Naive thymus-derived CD8-positive, alpha-beta T cell (primary cell): ENCODE measurements at places on chromosomes 16 and 17.

DNA sequence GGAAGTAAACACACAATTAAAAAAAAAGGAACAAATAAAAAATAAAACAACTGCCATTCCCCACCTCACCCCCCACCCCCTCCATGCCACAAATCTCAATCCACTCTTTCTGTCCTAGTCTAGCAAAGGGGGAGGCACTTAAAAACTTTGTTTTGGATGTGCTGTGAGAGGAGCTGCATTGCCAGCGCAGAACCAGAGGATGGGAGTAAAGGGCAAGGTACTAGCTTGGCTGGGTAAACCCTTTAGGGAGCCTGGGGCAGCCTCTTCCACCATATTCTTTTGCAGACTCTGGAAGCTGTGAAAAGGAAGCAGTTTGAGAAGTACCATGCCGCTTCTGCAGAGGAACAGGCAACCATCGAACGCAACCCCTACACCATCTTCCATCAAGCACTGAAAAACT lies 1.4 kb downstream of the MRPS7 start:
- no peaks in the 10 kb centered on the region for H3K27me3 ChIP-seq
- no peak overlapping the region for H3K4me3 ChIP-seq
- H3K36me3 ChIP-seq = peaks cover 53% of the 10 kb centered on the region
- no peak for DNase-seq
- H3K27ac ChIP-seq = peak overlapping the region; percentile 100

DNA sequence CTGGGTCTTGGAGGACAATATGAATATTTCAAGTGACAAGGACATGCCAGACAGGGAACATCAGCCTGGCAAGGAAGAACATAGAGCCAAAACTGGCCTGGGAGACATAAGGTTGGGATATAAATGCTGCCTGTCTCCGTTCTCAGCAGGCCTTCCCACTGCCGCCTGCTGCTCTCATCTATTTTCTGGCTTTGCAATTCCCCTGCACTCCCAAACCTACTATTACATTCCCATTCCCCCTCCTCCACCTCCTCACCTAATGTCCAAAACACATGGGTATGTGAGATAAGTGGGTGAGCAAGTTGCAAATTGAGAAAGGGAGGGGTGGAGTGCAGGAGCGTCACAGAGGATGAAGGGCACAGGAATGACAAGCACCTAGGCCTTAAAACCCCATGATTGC lies 244.3 kb upstream of the CDH8 start:
- no peaks in the 10 kb centered on the region for H3K27me3 ChIP-seq
- H3K4me3 ChIP-seq = no peak overlapping the region
- DNase-seq = no peak
- no peak overlapping the region for H3K27ac ChIP-seq

DNA sequence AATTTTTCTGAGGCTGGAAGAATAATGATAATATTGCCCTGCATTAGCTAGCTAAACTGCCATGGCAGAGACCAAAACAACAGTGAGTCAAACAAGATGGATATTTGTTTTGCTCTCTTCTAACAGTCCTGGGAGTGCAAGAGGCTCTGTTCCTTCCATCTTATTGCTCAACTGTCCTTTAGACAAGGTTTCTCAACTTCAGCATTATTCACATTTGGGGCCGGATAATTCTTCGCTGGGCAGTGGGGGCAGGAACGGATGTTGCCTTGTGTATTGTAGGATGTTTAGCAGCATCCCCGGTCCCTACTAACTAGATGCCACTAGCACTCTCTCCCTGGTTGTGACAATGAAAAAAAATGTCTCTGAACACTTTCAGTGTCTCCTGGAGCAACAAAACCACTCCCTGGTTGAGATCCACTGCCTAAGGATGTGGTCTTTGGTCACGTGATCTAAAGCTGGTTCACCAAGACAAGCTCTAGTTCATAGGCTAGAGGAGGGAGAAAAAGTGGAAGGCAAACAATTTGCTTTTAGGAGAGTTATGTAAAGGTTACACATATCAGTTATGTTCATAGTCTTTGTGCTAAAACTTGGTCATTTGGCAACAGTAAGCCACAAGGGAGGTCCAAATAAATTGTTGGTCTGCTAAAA lies 144.4 kb downstream of the PCTP start:
- H3K27me3 ChIP-seq = peaks cover 9% of the 10 kb centered on the region
- peak; percentile 58 for DNase-seq
- no peaks in the 10 kb centered on the region for H3K36me3 ChIP-seq
- H3K4me1 ChIP-seq = peaks cover 2% of the 10 kb centered on the region

GRCh38 chr17:55822028-55822427 lies 71.2 kb downstream of the PCTP start:
- H3K27me3 ChIP-seq = peaks cover 3% of the 10 kb centered on the region
- no peak overlapping the region for H3K4me3 ChIP-seq
- DNase-seq = no peak
- H3K27ac ChIP-seq = no peak overlapping the region

GRCh38 chr17:63543822-63544420 lies 6.4 kb upstream of the DCAF7 start:
- H3K27me3 ChIP-seq = peaks cover 12% of the 10 kb centered on the region
- no peaks in the 10 kb centered on the region for H3K36me3 ChIP-seq
- no peak overlapping the region for H3K4me3 ChIP-seq

- H3K27me3 ChIP-seq = no peaks in the 10 kb centered on the region
- H3K4me3 ChIP-seq = no peak overlapping the region
- no peaks in the 10 kb centered on the region for H3K4me1 ChIP-seq
- no peak for DNase-seq
- no peak overlapping the region for H3K27ac ChIP-seq
These were observed 26.2 kb downstream of the TEKT5 start for GRCh38 chr16:10668322-10669045.

- no peak overlapping the region for H3K4me3 ChIP-seq
- peaks cover 9% of the 10 kb centered on the region for H3K27me3 ChIP-seq
- H3K4me1 ChIP-seq = no peaks in the 10 kb centered on the region
- no peak for DNase-seq
These were observed 849.8 kb upstream of the RBFOX1 start for GRCh38 chr16:6482696-6483468.

GRCh38 chr17:73142872-73143381 lies 21.9 kb upstream of the SSTR2 start:
- peaks cover 18% of the 10 kb centered on the region for H3K4me1 ChIP-seq
- DNase-seq = no peak
- peak overlapping the region; percentile 53 for H3K4me3 ChIP-seq
- peak overlapping the region; percentile 31 for H3K27ac ChIP-seq

GRCh38 chr17:77235370-77235941 lies 94.7 kb downstream of the SEC14L1 start:
- no peaks in the 10 kb centered on the region for H3K27me3 ChIP-seq
- peak; percentile 25 for DNase-seq
- H3K4me1 ChIP-seq = no peaks in the 10 kb centered on the region
- peak overlapping the region; percentile 28 for H3K27ac ChIP-seq
- H3K4me3 ChIP-seq = peak overlapping the region; percentile 76
- H3K36me3 ChIP-seq = no peaks in the 10 kb centered on the region

- no peaks in the 10 kb centered on the region for H3K36me3 ChIP-seq
- DNase-seq = no peak
- peak overlapping the region; percentile 50 for H3K4me3 ChIP-seq
- H3K4me1 ChIP-seq = peaks cover 78% of the 10 kb centered on the region
- H3K27me3 ChIP-seq = no peaks in the 10 kb centered on the region
- H3K27ac ChIP-seq = peak overlapping the region; percentile 40
These were observed 9.2 kb downstream of the PAFAH1B1 start for GRCh38 chr17:2602597-2603017.

GRCh38 chr16:4936991-4937781 lies at the start of gene PPL:
Gene PPL (minus strand): TSS chr16:4937148. CDS start chr16:4937045, 103 bp downstream.
- DNase-seq = no peak
- peaks cover 25% of the 10 kb centered on the region for H3K27me3 ChIP-seq
- no peaks in the 10 kb centered on the region for H3K36me3 ChIP-seq
- H3K27ac ChIP-seq = no peak within 1 kb of the TSS
- H3K4me3 ChIP-seq = peak within 1 kb of the TSS; percentile 68

GRCh38 chr16:86508947-86509758 lies 1.2 kb upstream of the FOXF1 start:
- peak overlapping the region; percentile 88 for H3K4me3 ChIP-seq
- H3K4me1 ChIP-seq = peaks cover 30% of the 10 kb centered on the region
- no peak overlapping the region for H3K27ac ChIP-seq
- DNase-seq = no peak

GRCh38 chr17:50502301-50502990 lies 5.8 kb upstream of the MYCBPAP start:
- H3K27me3 ChIP-seq = no peaks in the 10 kb centered on the region
- no peak overlapping the region for H3K4me3 ChIP-seq
- no peak overlapping the region for H3K27ac ChIP-seq
- H3K4me1 ChIP-seq = peaks cover 12% of the 10 kb centered on the region
- H3K36me3 ChIP-seq = no peaks in the 10 kb centered on the region

- H3K4me3 ChIP-seq = no peak overlapping the region
- no peaks in the 10 kb centered on the region for H3K27me3 ChIP-seq
- no peak overlapping the region for H3K27ac ChIP-seq
- H3K4me1 ChIP-seq = no peaks in the 10 kb centered on the region
- DNase-seq = no peak
These were observed 19.3 kb downstream of the CFAP20 start for GRCh38 chr16:58109881-58110280.

- peaks cover 2% of the 10 kb centered on the region for H3K36me3 ChIP-seq
- no peak overlapping the region for H3K4me3 ChIP-seq
These were observed 49.2 kb downstream of the NXPH3 start for GRCh38 chr17:49624896-49625295.

DNA sequence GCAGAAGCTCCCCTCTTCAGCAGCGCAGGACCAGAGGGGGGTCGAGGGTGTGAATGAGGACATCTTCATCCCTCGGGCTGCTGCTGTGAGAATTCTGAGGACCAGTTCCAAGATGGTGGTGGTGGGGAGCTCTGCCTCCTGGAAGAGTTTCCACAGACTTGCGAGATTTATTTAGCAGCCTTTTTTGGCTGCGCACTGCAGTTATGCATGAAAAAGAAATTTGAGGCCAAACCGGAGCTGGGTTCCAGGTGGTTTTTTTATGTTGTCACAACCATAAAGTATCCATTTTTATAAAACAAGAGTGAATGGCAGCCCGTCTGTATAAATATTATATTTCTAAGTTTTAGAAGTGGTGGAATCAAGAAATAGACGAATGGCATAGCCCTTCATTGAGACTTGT lies 76.9 kb upstream of the CLEC18A start:
- H3K27ac ChIP-seq = no peak overlapping the region
- H3K36me3 ChIP-seq = peaks cover 26% of the 10 kb centered on the region
- no peak overlapping the region for H3K4me3 ChIP-seq
- no peaks in the 10 kb centered on the region for H3K4me1 ChIP-seq
- no peak for DNase-seq

DNA sequence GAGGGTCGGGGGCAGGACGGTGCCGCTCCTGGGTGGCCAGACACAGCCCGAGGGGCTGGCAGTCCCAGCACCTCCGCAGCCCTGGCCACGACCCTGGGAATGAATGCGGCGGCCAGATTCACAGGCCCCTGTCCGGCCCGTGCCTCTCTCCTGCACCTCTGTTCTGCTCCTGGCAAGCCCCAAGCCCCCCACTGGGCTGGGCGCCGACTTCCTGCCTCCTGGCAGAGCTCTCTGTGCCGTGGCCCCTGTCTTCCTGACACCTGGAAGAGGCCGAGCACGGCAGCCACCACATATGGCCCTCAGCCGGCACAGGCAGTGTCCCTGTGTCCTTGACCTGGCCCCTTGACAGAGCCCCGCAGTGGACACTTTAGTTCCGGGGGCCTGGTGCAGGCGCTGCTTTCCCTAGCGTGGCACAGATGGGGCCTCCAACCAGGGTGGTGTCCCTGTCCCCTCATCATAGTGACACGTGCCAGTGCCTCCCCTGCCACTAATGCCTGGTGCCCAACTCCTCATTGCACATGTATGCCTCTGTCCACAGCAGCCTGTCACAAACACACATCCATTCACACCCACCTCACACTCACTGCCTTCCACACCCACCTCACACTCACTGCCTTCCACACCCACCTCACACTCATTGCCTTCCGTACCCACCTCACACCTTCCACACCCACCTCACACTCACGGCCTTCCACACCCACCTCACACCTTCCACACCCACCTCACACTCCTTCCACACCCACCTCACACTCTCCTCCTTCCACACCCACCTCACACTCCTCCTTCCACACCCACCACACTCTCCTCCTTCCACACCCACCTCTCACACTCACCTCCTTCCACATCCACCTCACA lies 110.6 kb upstream of the PLCG2 start:
- no peak for DNase-seq
- peaks cover 5% of the 10 kb centered on the region for H3K36me3 ChIP-seq
- H3K4me3 ChIP-seq = no peak overlapping the region
- H3K27me3 ChIP-seq = no peaks in the 10 kb centered on the region
- no peak overlapping the region for H3K27ac ChIP-seq
- peaks cover 5% of the 10 kb centered on the region for H3K4me1 ChIP-seq

- H3K4me3 ChIP-seq = no peak overlapping the region
- no peaks in the 10 kb centered on the region for H3K36me3 ChIP-seq
- no peaks in the 10 kb centered on the region for H3K4me1 ChIP-seq
- H3K27me3 ChIP-seq = no peaks in the 10 kb centered on the region
- no peak overlapping the region for H3K27ac ChIP-seq
These were observed 50.3 kb upstream of the TBX2 start for GRCh38 chr17:61349350-61349749.

- H3K4me1 ChIP-seq = peaks cover 2% of the 10 kb centered on the region
- no peaks in the 10 kb centered on the region for H3K36me3 ChIP-seq
- H3K27ac ChIP-seq = no peak overlapping the region
- DNase-seq = no peak
- H3K27me3 ChIP-seq = peaks cover 3% of the 10 kb centered on the region
- H3K4me3 ChIP-seq = no peak overlapping the region
These were observed 15.7 kb downstream of the CCDC42 start for GRCh38 chr17:8728971-8729370.

DNA sequence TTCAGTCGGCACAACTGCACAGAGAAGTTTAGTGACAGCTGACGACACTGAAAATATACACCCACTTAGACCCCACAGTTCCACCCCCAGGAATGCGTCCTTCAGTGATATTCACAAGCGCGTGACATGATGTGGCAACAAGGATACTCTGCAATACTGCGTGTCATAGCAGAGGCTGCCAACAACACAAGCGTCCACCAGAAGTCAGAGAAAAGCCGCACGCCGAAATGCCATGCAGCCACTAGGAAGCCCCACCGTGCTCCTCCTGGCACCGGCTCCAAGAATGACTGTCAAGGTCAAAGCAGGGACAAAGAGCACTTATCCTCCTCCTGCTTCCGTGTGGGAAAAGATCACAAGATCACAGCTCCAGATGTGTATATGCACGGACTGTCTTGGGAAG lies 3.5 kb downstream of the ATP2A3 start:
- H3K27me3 ChIP-seq = no peaks in the 10 kb centered on the region
- H3K27ac ChIP-seq = peak overlapping the region; percentile 91
- no peak for DNase-seq
- peaks cover 36% of the 10 kb centered on the region for H3K36me3 ChIP-seq
